NCI-H1417 (cell line): ENCODE measurements at places on chromosomes 16 and 17.

- DNase-seq, result no peak
Measured at GRCh38 chr17:60959696-60960095, 282.0 kb downstream of the BCAS3 start.

- no peak for DNase-seq
Measured at GRCh38 chr16:87684106-87684677, 81.6 kb downstream of the KLHDC4 start.

GRCh38 chr16:70391446-70391845 is 44.7 kb downstream of the DDX19A start:
- DNase-seq, result no peak

GRCh38 chr17:79160980-79161636 is 86.5 kb downstream of the ENGASE start:
- no peak for DNase-seq

DNA sequence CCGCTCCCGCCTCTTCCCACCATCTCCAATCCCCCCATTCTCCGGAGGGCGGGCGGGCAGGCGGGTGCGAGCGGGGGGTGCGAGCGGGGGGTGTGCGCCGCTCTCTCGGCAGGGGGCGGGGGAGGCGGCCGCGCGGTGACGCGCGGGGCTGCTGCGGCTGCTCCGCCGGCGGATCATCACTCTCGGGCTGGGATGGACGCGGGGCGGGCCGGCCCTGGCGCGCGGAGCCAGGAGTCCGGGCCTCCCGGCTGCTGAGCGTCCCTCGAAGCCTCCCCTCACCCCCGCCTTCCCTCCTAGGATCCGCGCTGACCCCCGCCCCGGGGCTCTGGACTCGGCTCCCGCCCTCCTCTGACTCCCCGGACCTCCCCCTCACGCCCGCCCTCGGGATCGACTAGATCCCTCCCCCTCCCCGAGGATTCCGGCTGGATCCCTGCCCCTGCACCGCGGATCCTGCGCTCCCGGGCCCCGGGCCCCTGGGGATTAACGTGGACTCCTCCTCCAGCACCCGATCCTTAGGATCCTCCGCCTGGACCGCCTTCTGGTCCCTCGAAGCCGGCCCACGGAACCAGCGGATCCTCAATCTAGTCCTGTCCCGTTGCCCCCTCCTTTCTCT is 946 bp upstream of the TMEM256 start:
- DNase-seq, result peak; percentile 75
